Stimulated activated CD8-positive, alpha-beta memory T cell treated with anti-CD3 and anti-CD28 coated beads, Interleukin-7, amount 100 ng/mL, for 24 hours (primary cell): ENCODE measurements at places on chromosomes 11 and 22.

DNA sequence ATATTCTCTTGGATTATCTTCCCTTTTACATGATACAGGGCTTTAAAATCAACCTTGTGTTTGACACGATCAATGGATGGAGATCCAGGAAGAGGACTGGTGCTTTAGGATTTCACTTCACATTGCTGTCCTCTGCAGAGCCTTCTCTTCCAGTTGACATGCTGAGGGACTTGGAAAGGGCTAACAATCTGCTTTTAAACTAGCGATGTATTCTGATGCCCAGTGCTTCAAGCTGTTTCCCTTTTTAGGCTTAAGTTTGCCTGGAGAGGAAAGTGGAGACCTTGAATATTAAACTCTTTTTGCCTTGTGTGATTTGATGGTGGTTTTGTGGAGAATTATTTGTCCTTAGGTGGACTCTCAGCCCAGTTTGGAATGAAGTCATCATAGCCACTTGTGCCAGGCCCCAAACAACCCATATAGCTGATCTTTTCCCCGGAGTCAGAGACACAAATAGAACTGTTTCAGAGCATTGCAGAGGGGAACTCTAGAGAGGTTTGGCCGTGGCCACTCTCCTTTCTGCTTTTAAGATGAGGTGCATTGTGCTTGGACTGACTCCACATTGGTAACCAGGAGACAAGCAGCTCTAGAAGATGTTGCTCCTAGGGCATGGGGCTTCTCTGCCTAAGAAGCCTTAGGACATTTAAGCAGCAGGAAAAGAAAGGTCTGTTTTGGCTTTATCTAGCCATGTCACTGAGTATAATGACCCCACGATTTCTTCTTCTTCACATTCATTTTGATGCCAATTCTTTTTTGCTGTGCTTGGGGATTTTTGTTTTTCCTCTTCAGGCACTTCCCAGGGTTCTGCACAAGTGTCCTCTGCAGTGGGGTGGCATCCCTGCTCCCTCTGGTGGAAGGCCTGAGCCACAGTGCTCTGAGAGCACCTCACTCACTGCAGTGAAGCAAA is 152.8 kb downstream of the NCAM1 start:
- no peak for DNase-seq

GRCh38 chr11:61793083-61793828 is 545 bp downstream of the FEN1 start:
- no peak for DNase-seq

GRCh38 chr22:19891317-19892256 is 36.9 kb upstream of the GNB1L start:
- peak; percentile 72 for DNase-seq

DNA sequence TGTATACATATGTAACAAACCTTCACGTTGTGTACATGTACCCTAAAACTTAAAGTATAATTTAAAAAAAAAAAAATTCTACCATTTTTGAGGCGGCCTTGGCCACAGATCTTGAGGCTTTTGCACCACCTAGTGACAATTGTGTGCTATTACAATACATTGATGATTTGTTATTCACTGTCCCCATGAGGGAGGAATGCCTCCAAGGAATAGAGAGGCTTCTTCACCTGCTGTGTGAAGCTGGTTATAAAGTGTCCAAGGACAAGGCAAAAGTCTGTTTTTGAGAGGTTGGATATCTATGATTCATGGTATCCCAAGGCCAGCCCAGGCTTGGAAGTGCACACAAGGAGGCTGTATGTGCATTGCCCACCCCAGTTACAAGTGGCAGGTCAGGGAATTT is 30.7 kb downstream of the SLC22A25 start:
- no peak for DNase-seq

- DNase-seq: no peak
These were observed 89.0 kb downstream of the OPCML start for GRCh38 chr11:133443206-133443747.

- no peak for DNase-seq
These were observed 17.5 kb upstream of the CD3E start for GRCh38 chr11:118287006-118287405.

GRCh38 chr11:15907806-15908205 is 448.5 kb downstream of the SOX6 start:
- no peak for DNase-seq

- DNase-seq: no peak
These were observed 340.0 kb downstream of the SHANK2 start for GRCh38 chr11:70912226-70912840.

DNA sequence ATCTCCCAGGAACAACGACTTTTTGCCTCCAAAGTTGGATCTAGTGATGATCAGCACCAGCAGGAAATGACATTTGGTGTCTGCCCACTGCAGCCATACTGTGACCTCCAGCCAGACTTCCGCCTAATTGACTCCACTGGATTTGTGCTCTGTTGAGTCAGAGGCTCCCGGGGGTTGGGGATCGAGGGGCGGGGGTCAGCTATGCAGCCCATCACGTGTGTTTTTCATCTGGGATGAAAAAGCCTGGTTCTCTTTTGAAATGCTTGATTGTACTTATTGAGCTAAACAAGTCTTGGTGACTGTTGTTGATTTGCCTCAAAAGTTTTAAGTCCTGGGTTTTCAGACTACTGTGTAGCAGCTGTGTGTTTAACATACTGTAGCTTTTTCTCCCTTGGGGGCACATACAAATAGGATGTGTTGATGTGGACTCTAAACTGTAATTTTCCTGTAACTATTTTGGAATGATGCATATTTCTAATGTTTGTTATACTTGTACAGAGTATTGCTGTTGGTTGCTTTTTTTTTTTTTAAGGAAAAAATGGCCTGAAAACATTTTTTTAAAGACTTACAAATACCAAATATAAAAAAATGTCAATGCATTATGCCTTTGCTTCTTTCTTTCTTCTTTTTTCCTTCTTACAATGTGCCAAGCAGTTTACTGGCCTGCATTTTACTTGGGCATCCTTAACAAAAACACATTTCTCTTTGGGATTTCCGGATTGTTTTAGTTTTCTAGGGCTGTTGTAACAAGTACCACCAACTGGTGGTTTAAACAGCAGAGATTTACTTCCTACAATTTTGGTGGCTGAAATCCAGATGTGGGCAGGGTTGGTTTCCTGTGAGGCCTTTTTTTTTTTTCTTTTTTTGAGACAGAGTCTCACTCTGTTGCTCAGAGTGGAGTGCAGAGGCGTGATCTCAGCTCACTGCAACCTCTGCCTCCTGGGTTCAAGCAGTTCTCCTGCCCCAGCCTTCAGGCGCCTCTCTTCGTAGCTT is 46.1 kb upstream of the OR4B1 start:
- DNase-seq: no peak
